CD4-positive, alpha-beta T cell (primary cell): ENCODE measurements at places on chromosomes 1 and 21.

- H3K4me1 ChIP-seq, result no peaks in the 10 kb centered on the region
- no peak for DNase-seq
- H3K27ac ChIP-seq, result no peak overlapping the region
- H3K36me3 ChIP-seq, result no peaks in the 10 kb centered on the region
- H3K4me3 ChIP-seq, result no peak overlapping the region
Observed at GRCh38 chr1:164660775-164661174, 101.8 kb downstream of the PBX1 start.

GRCh38 chr1:199629624-199630023 lies 397.9 kb upstream of the NR5A2 start:
- no peaks in the 10 kb centered on the region for H3K4me1 ChIP-seq
- H3K4me3 ChIP-seq, result no peak overlapping the region
- H3K27me3 ChIP-seq, result no peaks in the 10 kb centered on the region
- peak; percentile 1 for DNase-seq
- no peaks in the 10 kb centered on the region for H3K36me3 ChIP-seq

DNA sequence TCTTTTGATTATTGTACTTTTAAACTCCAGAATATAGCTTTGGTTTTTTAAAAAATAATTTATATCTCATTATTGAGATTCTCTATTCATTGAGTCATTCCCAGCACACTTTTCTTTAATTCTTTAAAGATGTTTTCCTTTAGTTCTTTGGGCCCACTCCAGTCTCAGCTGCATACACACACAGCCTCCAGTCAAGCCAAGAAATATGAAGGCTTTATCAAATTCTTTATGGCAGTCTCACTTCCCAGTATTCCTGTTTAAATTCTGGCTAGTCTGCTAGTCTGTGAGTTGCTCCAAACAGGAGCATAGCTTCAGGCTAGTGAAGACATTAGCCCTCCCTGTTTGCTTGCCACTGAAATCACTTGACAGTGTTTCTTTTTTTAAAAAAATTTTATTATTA lies 61.2 kb downstream of the CRP start:
- no peak overlapping the region for H3K27ac ChIP-seq
- H3K27me3 ChIP-seq, result no peaks in the 10 kb centered on the region
- H3K4me3 ChIP-seq, result no peak overlapping the region
- H3K4me1 ChIP-seq, result no peaks in the 10 kb centered on the region

- no peak overlapping the region for H3K27ac ChIP-seq
- H3K27me3 ChIP-seq, result peaks cover 40% of the 10 kb centered on the region
- peaks cover 12% of the 10 kb centered on the region for H3K4me1 ChIP-seq
- H3K4me3 ChIP-seq, result no peak overlapping the region
Observed at GRCh38 chr1:39896909-39897685, 4.6 kb downstream of the MYCL start.

GRCh38 chr1:205709059-205709398 lies 28.7 kb upstream of the SLC45A3 start:
- no peak overlapping the region for H3K27ac ChIP-seq
- H3K27me3 ChIP-seq, result no peaks in the 10 kb centered on the region
- no peak for DNase-seq
- H3K4me3 ChIP-seq, result no peak overlapping the region
- peaks cover 7% of the 10 kb centered on the region for H3K36me3 ChIP-seq

DNA sequence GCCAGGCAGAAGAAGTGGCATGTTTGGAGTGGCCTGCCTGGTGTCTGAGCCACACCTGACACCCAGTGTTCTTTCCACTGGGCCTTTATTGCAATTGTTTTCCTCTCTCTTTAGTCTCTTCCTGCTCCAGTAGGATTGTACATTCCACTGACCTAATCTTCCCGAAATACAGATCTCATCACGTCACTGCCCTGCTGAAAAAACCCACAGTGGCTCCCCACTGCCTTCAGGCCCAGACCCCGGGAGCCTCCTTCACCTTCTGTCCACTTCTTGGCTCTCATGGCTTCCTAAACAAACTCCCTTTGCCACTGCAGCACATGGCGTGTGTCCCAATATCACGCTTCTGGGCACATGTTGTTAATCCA lies 25.3 kb upstream of the ATP5PO start:
- no peak for DNase-seq
- peaks cover 70% of the 10 kb centered on the region for H3K4me1 ChIP-seq
- no peak overlapping the region for H3K27ac ChIP-seq
- H3K27me3 ChIP-seq, result no peaks in the 10 kb centered on the region

DNA sequence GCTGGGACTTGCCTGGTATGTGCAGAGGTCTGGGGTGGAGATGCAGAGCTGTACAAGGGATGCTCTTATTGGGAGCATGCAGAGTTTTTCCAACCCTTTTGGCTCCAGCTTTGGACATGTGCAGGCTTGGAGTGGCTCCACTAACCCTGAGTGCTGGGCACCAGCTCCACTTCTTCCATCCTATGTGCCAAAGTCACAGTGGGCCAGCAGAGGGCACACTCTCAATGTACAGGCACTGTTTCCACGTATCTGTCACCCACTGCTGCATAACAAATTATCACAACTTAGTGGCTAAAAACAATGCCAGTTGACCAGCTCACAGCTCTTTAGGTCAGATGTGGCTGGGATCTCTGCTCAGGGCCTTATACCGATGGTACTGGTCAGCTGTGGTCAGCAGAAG lies 631.8 kb downstream of the AJAP1 start:
- no peaks in the 10 kb centered on the region for H3K4me1 ChIP-seq
- H3K4me3 ChIP-seq, result no peak overlapping the region
- H3K36me3 ChIP-seq, result no peaks in the 10 kb centered on the region
- H3K27me3 ChIP-seq, result no peaks in the 10 kb centered on the region

- peaks cover under 1% of the 10 kb centered on the region for H3K4me1 ChIP-seq
- H3K4me3 ChIP-seq, result no peak overlapping the region
- H3K36me3 ChIP-seq, result no peaks in the 10 kb centered on the region
- H3K27ac ChIP-seq, result no peak overlapping the region
- H3K27me3 ChIP-seq, result no peaks in the 10 kb centered on the region
- DNase-seq, result no peak
Observed at GRCh38 chr1:227940791-227941241, 6.9 kb downstream of the WNT9A start.

DNA sequence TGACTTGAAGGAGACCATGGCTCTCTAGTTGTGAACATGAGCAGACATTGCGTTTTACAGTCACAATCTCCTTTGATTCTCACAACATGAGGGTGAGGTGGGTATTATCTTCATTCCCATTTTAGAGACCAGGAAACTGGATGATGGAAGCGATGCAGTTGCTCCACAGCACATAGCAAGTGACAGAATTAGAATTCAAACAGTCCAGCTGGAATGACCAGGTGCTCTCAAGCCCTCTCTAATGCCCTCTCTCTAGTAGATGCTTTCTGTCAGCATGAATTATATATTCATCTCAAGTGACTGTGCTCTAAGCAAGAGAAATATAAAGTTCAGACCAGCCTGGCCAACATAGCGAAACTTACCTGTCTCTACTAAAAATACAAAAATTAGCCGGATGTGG lies 9.8 kb upstream of the KIF1B start:
- no peak for DNase-seq
- peaks cover 2% of the 10 kb centered on the region for H3K27me3 ChIP-seq
- H3K27ac ChIP-seq, result no peak overlapping the region

DNA sequence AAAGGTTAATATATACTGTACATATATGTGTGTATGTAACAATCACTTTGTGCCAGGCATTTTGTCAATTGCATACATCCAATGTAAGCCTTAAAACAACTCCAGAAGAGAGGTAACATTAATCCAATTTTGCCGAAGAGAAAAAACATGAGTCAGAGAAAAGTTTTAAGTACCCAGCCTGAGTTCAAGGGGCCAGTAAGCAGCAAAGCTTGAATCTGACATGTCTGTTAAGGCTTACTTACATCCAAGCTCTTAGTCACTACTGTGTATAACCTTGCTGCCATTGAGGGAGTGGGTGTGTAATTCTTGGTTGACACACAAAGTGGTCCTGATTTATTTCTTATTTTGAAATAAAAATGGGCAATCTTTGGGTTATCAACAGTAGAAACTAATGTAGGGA lies 360.4 kb upstream of the LYPLAL1 start:
- no peaks in the 10 kb centered on the region for H3K4me1 ChIP-seq
- DNase-seq, result no peak
- H3K4me3 ChIP-seq, result no peak overlapping the region
- H3K27ac ChIP-seq, result no peak overlapping the region
- H3K27me3 ChIP-seq, result no peaks in the 10 kb centered on the region
- H3K36me3 ChIP-seq, result no peaks in the 10 kb centered on the region

DNA sequence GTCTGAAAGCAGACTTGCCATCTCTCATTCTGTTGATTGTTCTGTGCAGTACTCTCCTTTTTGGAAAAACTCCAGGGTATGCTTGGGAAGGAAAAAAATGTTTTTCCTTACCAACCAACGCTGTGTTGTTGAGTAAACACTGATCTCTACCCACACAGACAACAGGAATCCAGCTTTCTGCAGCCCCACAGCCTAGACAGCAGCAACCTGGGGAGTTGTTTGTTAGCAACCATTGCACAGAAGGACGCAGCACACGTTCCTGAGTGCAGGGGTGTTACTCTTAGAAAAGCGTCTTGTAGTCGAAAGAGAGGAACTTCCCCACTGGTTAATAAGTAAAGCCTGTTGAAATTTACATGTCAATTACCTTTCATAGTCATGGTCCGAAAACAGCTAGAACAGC lies 56.6 kb downstream of the SMYD2 start:
- no peak for DNase-seq
- H3K27ac ChIP-seq, result no peak overlapping the region
- H3K4me3 ChIP-seq, result no peak overlapping the region
- peaks cover 35% of the 10 kb centered on the region for H3K36me3 ChIP-seq
- no peaks in the 10 kb centered on the region for H3K4me1 ChIP-seq

- peaks cover 37% of the 10 kb centered on the region for H3K4me1 ChIP-seq
- peak within 1 kb of the TSS; percentile 73 for H3K27ac ChIP-seq
- H3K36me3 ChIP-seq, result peaks cover 19% of the 10 kb centered on the region
- peak; percentile 67 for DNase-seq
- H3K4me3 ChIP-seq, result peak within 1 kb of the TSS; percentile 74
- H3K27me3 ChIP-seq, result no peaks in the 10 kb centered on the region
Observed at GRCh38 chr1:160795951-160796383, at the start of gene LY9. LY9 (plus strand) TSS chr1:160796174; CDS start chr1:160796188, 14 bp downstream.

GRCh38 chr1:109151146-109151990 lies 37.5 kb downstream of the ELAPOR1 start:
- DNase-seq, result no peak
- H3K27ac ChIP-seq, result no peak overlapping the region
- no peaks in the 10 kb centered on the region for H3K4me1 ChIP-seq
- H3K27me3 ChIP-seq, result no peaks in the 10 kb centered on the region
- no peaks in the 10 kb centered on the region for H3K36me3 ChIP-seq
- no peak overlapping the region for H3K4me3 ChIP-seq

- DNase-seq, result no peak
- no peaks in the 10 kb centered on the region for H3K4me1 ChIP-seq
Observed at GRCh38 chr21:41695513-41695912, 71.3 kb downstream of the RIPK4 start.

GRCh38 chr21:42521805-42522204 lies 8.2 kb downstream of the SLC37A1 start:
- peaks cover 19% of the 10 kb centered on the region for H3K4me1 ChIP-seq
- H3K36me3 ChIP-seq, result peaks cover 72% of the 10 kb centered on the region
- no peak for DNase-seq
- H3K27ac ChIP-seq, result no peak overlapping the region
- no peak overlapping the region for H3K4me3 ChIP-seq

GRCh38 chr1:61842863-61843514 lies 100.7 kb downstream of the PATJ start:
- no peaks in the 10 kb centered on the region for H3K27me3 ChIP-seq
- H3K4me1 ChIP-seq, result no peaks in the 10 kb centered on the region
- no peak overlapping the region for H3K27ac ChIP-seq
- no peaks in the 10 kb centered on the region for H3K36me3 ChIP-seq
- no peak for DNase-seq

GRCh38 chr1:184792450-184792969 lies 37.9 kb upstream of the EDEM3 start:
- H3K27me3 ChIP-seq, result no peaks in the 10 kb centered on the region
- H3K4me3 ChIP-seq, result no peak overlapping the region
- H3K27ac ChIP-seq, result no peak overlapping the region
- peaks cover 7% of the 10 kb centered on the region for H3K4me1 ChIP-seq
